A549 treated with RU486 at 1 μM for 4 hours (cell line): ENCODE measurements at places on chromosomes 12 and 14. TPM values are rescaled to one million over a fixed set of nuclear protein-coding genes. Genes with fewer than 3 reads are reported as not detected.

CCDC38 gene
- total RNA-seq: 0.07 to 0.13 TPM (median 0.12 TPM) in 3 of 5 replicates, not detected in the others

MYL2 gene
- 0.25 to 0.27 TPM in 2 of 5 replicates, not detected in the others for total RNA-seq

KLRC4 gene
- not detected in 5 replicates for total RNA-seq

KCNA1 gene
- total RNA-seq: not detected in 5 replicates

CFAP54 gene
- 0.91 to 1.4 TPM (median 1.1 TPM) in 5 replicates for total RNA-seq

GRIP1 gene
- total RNA-seq: 3.0 to 7.8 TPM (median 4.3 TPM) in 5 replicates

ATXN2 gene
- total RNA-seq: 37.2 to 51.5 TPM (median 47.8 TPM) in 5 replicates

NRIP2 gene
- not detected in 5 replicates for total RNA-seq

KRT71 gene
- not detected in 5 replicates for total RNA-seq

LMO3 gene
- total RNA-seq: not detected in 5 replicates

CREBL2 gene
- 12.1 to 24.3 TPM (median 21.2 TPM) in 5 replicates for total RNA-seq

SLC6A15 gene
- 1.9 to 4.3 TPM (median 3.8 TPM) in 5 replicates for total RNA-seq

MYF6 gene
- total RNA-seq: not detected in 5 replicates

MMP17 gene
- total RNA-seq: 5.9 to 12.4 TPM (median 12.2 TPM) in 5 replicates

IRAK3 gene
- 0.08 to 0.33 TPM (median 0.11 TPM) in 5 replicates for total RNA-seq

ARG2 gene
- 1.3 to 2.0 TPM (median 1.8 TPM) in 5 replicates for total RNA-seq

SLC38A2 gene
- 49.0 to 123 TPM (median 113 TPM) in 5 replicates for total RNA-seq
